Amniotic stem cell (primary cell): ENCODE measurements at places on chromosomes 2 and 18.

DNA sequence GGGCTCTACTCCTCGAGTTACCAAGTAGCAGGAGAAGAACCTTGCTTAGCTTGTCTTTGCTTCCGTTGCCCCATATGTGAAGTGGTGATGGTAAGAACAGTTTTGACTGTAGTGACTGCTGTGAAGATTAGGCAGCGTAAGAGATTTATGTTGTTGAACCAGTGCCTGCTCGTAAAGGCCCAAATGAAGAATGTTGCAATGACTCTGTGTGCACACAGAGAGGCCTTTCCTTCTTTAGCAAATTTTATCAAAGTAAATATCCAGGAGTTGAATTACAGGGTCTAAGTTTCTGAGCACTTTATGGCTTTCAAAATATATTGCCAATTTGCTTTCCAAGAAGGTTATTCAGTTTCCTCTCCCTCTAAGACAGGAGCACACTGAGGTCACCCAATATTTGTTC lies 14.5 kb downstream of the NTSR2 start:
- DNase-seq, result no peak

DNA sequence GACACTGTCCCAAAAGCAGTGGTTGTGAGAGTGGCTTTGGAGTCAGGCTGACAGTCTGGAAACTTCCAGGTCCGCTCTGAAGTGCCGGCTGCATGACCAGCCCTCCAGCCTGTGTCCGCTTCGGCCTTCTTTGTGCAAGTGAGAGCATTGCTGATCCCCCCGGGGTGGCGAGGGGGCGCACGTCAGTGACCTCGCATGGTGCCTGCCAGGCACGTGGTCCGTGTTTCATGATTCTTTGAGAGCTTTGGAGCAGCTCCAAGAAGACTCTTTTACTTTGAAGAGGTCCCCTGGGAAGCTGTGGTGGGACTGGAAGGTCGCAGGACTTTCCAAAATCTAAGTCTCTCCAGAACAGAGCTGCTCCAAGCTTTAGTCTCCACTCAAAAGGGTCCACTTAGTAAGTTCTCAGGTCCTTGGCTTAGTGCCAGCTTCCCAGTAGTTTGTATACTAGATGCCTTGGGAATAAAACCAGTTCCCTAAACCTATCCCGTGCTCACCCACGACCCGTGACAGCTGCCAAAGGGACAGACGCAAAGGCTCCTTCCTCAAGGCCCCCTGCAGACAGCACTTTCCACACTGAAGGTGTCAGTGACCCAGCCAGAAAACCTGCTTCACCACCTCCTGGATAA lies 68.8 kb downstream of the ADI1 start:
- DNase-seq, result no peak

- no peak for DNase-seq
Measured at GRCh38 chr2:240889601-240890560, 6.1 kb downstream of the MAB21L4 start.

DNA sequence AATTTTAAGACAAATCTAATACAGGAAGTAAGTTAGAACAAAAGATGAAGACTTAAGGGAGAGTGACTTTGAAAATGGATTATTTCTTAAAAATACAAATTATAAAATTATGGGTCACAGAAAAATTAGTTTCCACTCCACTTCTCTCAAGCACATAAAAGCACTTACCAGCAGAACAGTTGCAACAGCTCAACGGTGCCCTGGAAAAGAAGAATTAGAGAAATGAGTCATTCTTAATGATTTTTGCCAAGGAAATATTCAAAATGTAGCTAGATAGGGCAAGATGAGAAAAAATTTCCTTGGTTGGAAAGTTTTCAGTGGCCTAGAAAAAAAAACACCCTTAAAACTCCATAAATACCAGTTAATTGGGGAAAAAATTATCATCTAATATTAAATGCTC lies 2185.6 kb upstream of the CELF4 start:
- DNase-seq, result no peak

GRCh38 chr18:58858591-58859468 lies 5.8 kb upstream of the ZNF532 start:
- DNase-seq, result no peak

GRCh38 chr18:2104620-2105462 lies 466.5 kb downstream of the METTL4 start:
- DNase-seq, result no peak

- no peak for DNase-seq
Measured at GRCh38 chr18:42030586-42031182, 75.7 kb downstream of the PIK3C3 start.

DNA sequence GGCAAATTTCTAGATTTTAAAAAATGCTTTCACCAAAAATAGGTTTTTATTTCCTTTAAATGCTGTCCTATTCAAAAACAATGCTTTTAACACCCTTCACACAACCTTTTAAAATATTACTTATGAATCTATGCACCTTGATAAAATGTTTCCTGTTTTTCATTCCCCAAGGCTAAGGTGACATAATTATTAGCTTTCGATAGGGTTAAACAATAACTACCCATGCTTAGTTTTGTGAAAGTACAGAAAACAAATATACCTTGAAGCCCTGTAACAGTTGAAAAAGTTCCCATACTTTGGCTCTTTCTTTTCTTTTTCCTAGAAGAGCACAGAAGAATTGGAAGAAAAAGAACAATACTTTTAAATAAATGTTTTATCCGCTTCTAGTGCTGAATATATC lies 54.9 kb upstream of the ITPRID2 start:
- no peak for DNase-seq

DNA sequence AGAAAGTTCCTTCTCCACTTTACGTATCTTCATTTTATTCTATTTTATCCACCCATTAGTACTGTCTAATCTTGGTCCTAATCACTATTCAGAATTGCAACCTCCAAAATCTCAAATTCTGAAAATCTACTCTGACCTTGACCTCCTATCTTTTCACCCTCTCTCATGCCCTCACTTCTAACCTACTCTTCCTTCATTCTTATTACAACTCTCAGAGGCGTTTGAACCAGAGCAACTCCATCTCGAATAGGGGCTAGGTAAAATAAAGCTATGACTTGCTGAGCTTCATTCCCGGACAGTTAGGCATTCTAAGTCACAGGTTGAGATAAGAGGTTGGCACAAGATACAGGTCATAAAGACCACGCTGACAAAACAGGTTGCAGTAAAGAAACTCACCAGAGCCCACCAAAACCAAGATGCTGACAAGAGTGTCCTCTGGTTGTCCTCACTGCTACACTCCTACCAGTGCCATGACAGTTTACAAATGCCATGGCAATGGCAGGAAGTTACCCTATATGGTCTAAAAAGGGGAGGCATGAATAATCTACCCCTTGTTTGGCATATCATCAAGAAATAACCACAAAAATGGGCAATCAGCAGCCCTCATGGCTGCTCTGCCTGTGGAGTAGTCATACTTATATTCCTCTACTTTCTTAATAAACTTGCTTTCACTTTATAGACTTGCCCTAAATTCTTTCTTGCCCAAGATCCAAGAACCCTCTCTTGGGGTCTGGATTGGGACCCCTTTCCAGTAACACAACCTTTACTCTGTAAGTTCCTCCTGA lies 11.4 kb downstream of the CCDC88A start:
- no peak for DNase-seq

DNA sequence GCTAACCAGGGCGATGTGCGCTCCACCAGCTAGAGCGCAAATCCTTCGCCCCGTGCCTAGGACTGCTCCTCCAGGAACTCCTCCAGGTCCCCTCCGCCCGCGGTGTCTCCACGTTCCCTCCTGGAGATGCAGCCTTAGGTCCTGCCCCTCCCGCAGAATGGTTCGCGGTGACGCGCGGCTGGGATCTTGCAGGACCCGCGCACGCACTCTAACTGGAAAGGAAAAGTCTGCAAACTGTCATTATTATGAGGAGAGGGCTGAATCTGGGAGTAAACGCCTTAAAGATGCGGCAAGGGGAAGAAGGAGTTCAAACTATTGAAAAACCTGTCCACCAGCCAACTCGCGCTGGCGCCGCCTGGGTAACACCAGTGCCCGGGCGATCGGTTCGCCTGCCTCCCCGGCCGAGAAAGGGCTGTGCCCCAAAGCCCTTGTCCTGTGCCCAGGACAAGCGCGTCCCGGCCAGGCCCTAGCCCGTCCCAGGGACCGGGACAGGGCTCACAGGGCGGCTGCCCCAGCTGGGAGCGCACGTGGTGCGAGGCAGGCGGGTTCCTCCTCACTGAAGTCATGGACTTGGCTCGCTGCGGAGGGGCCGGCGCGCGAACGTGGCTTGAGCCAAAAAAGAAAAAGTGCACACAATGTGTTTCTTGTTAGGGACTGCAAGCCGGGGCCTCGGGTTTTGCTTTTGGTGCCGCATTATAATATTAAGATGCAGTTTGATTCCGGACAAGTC lies 5.5 kb upstream of the ID2 start:
- DNase-seq, result peak; percentile 72

GRCh38 chr2:218993345-218994315 lies at the start of gene CRYBA2:
Gene CRYBA2 (minus strand): TSS chr2:218993422. CDS start chr2:218993176, 246 bp downstream.
- no peak for DNase-seq

- no peak for DNase-seq
Measured at GRCh38 chr2:172456002-172456401, 28.6 kb downstream of the ITGA6 start.

DNA sequence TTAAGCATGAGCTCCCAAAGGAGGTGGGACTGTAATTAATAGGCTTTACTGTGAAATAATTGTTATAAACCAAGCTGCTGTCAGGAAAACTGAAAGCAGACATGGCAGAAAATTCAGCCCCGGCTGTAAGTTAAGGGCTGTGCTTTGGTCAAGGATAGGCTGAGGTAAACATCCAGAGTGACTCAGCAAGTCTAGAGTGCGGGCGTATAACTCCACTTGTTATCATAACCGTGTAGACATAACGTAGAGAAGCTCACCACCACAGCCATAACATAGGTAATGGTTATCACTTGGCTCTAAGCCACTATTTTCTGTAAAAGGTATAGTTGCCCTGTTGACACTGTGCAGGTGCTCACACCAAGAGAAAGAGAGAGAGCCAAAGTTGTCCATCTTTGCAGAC lies 316.8 kb downstream of the DCDC2C start:
- no peak for DNase-seq

- DNase-seq, result peak; percentile 24
Measured at GRCh38 chr18:32930695-32931301, 158.0 kb upstream of the KLHL14 start.

GRCh38 chr18:22175346-22175745 lies 6.0 kb downstream of the GATA6 start:
- DNase-seq, result no peak

DNA sequence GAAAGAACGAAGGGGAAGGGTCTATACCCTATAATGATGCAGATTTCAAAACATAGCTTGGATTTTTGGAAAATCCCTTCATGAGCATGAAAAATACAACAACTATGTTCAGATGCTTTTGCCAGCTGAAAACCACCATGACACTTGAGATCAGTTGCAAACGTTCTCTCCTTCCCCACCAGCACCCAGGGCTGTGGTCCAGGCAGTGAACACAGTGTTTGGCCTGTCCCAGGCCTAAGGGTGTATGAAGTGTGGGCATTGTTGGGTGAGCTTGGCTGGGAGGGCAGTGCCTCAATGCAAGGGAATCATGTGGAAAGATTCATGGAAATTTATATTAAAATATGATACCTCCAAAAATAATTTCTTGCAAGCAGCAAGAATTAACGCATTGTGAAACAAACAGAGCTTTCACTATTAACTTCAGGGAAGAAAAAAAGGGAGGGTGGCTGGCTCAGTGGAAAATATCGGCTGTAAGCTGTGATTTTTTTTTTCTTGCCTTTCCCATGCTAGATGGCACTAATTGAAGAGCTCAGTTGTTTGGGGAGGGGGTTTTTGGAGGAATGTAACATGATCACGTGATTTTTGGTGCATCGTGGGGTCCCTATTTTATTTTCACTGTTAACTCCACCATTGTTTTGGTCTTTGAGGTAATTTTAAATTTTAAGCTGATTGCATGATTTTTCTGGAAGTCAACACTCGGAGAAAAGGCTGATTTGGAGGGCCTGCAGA lies 52.0 kb downstream of the CDC42EP3 start:
- no peak for DNase-seq

- DNase-seq, result no peak
Measured at GRCh38 chr2:173872714-173873113, 92.5 kb downstream of the SP3 start.

DNA sequence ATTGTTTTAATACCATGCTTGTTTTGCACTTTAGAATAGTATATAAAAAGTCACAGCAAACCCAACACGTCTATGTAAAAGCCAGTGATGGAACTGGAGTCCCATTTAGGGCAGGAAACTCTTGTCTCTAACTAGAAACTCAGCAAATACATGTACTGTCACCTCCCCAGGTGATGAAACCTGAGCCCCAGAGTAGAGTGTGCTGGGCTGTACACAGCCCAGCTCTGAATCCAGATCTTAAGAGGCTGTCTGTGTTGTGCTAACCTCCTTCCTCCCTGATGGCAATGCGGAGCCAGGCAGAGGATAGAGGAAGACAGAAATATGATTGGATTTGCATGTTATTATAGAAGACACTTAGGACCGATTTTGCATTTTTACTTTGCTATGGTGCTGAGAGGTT lies 317.5 kb upstream of the TRIB2 start:
- no peak for DNase-seq

- peak; percentile 32 for DNase-seq
Measured at GRCh38 chr2:169507698-169508097, 1.8 kb upstream of the KLHL41 start.

DNA sequence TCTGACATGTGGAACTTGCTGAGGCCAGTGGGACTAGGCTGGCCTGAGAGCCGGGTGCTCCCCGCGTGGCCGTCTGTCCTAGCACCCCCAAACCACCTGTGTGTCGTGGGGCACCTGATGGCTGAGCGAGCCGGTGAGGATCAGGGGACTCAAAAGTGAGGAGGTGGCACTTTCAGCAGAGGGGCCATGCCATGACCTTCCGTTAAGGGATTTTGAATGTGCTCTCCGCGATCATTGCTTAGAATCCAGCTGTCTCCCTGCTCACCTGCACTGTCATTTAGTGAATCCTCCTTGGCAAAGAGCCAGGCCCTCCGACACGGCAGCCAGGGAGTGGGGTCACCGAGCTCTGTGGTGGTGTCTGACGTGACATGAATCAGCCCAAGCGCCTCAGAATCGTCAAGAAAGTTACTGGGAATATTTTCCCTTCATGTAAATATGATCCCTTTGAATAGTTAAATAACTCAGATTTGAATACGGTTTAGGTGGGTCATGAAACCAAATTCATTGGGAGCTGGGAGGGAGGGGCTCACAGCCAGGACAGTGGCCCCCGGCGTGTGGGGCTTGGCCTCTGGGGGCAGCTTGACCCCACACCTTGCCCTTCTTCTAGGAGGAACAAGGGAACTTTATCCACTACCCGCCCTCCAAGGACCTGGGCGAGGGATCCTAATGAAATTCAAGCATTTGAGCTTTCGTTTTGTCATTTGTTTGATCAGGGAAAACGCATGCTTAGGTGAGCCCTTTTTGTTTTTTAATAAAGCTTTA lies 9.5 kb downstream of the NFATC1 start:
- DNase-seq, result no peak

GRCh38 chr18:29383311-29384273 lies 1206.7 kb upstream of the CDH2 start:
- no peak for DNase-seq

DNA sequence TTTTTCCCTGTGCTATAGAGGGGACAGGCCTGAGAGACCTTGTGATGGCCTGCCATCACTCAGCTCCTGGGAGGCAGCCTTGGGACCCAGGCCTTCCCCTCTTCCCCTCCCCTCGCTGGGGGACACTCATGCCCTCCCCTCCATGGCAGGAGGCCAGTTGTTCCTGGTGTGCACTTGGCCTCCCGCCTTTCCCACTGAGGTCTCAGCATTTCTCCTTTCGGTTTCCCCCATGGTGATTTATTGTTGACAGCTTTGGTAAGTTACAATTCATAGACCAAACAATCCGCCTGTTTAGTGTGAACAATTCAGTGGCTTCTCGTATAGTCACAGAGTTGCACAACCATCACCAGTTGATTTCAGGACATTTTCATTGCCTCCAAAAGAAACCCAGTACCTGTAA lies 10.2 kb upstream of the CNDP1 start:
- DNase-seq, result no peak
